Smooth muscle cell of the brain vasculature (primary cell): ENCODE measurements at places on chromosomes 3 and 15.

DNA sequence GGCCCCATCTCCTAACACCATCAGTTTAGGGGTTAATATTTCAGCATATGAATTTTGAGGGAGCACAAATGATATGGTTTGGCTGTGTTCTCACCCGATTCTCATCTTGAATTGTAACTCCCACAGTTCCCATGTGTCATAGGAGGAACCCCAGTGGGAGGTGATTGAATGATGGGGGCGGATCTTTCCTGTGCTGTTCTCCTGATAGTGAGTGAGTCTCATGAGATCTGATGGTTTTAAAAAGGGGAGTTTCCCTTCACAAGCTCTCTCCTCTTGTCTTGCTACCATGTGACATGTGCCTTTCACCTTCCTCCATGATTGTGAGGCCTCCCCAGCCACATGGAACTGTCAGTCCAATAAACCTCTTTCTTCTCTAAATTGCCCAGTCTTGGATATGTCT is 73.8 kb upstream of the TJP1 start:
- DNase-seq = no peak

- DNase-seq = no peak
These were observed 3.0 kb upstream of the SLC28A1 start for GRCh38 chr15:84881520-84881830.

GRCh38 chr3:42339321-42339720 is 71.1 kb downstream of the LYZL4 start:
- DNase-seq = no peak

GRCh38 chr3:76051145-76051544 is 265.8 kb upstream of the ZNF717 start:
- DNase-seq = no peak

DNA sequence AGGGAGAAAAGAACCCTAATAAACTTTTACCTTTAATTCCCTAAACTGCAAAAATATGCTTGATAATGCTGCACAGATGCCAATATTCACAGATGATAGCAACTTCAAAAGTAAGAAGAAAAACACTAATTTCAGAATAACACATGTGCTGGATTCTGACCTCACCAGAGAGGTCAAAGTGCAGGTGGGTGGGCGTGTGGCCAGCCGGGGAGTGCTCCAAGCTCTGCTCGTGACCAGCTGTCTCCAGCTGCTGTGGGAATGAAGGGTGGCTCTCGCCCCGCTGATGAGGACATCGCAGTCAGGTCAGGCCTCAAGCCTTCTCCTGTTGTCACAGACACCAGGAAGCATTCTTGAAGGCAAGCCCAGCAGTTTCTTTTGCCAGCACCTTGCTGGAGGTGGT is 57.1 kb downstream of the ADAMTS17 start:
- no peak for DNase-seq

DNA sequence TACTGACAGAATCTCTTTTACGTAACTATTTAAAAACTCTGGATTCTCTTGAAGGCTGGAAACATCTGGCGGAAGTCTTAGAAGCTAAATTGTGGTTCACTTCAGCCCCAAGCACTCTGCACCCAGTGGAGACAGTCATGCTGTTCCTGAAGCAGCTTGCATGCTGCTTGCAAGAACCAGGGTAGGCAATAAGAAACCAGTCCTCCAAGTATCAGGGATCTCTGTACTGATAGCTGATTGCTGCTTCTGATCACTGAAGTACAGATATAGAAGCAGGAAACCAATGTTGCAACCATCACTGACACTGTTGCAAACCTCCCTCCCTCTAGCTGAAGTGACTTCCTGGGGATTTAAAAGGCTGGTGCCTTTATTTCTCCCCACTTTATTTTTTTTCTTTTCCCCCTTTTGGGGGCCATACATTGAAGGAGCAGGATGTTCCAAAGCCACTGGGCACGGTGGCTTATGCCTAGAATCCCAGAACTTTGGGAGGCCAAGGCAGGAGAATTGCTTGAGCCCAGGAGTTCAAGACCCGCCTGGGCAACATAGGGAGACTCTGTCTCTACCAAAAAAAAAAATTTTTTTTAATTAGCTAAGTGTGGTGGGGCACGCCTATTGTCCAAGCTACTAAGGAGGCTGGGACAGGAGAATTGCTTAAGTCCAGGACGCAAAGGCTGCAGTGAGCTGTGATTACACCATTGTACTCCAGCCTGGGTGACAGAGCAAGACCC is 15.3 kb downstream of the SPCS1 start:
- DNase-seq = no peak

DNA sequence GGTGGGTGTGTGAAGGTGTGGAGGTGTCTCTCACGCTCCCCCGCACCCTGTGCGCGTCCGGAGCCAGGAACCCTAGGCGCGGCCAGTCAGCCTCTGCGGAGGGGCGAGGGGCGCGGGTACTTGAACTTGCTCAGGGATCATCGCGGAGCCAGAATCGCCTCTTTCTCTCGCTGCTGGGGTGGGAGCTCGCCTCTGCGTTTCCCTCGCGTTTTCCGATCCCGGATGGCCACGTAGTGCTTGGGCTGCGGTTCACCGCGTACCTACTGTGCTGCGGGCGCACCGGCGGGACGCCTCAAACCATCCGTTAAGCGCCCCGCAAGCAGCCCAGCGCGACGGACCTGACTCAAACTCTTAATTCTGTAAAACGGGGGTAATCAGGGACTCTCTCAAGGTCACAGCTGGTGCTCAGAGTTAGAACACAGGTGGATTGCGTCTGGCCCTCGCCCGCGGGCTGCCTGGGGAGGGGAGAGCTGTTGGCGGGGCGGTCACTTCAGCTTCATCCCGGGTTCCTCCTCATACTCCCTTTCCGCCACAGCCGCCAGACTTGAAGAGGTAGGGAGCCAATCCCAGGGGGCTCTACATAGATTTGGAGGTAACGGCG is 686 bp downstream of the MYRIP start:
- DNase-seq = no peak

- DNase-seq = no peak
These were observed 22.5 kb upstream of the MB21D2 start for GRCh38 chr3:192940129-192940528.

DNA sequence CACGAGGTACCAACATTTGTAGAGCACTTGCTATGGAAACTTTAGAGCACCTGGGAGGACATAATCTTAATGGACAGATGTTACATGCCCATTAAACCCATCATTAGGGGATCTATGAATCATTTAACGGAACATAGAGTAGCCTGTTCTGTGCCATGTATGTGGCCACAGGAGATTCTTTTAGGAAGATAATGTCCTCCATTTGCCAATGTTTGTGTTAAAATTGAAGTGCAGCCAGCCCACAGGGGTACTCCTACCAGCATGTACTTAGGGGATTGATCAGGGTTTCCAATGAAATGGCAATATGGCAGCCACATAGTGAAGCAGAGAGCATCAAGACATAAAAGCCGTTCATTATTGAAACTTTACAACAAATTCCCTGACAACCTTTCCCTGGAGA is 70.7 kb downstream of the TNIK start:
- DNase-seq = no peak

DNA sequence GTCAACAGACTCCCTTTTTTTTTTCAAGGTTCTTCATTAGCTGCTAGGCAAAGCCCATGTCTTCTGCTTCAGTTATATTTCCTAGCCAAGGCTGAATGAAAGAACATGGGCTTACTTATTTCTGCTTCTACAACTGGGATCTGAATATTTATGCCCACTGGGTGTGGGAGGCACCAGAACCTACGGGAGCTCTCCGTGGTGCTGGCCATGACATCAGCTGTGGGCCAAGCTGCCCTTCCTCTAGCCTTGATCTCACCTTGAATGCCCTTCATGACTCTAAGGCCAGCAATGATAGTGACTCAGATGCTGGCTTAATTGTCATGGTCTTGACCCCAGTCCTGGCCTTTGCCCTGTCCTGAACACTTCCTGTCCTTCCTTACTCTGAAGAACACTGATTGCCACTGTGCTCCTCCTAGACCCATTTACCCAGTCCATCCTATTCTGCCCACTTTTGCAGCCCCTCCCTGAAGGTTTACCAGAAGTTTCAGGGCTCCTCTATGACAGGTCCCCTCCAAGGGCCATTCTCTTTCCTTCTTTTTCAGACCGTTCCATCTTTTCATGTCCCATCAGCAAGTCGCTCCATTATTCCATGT is 32.8 kb upstream of the PRR20G start:
- no peak for DNase-seq

DNA sequence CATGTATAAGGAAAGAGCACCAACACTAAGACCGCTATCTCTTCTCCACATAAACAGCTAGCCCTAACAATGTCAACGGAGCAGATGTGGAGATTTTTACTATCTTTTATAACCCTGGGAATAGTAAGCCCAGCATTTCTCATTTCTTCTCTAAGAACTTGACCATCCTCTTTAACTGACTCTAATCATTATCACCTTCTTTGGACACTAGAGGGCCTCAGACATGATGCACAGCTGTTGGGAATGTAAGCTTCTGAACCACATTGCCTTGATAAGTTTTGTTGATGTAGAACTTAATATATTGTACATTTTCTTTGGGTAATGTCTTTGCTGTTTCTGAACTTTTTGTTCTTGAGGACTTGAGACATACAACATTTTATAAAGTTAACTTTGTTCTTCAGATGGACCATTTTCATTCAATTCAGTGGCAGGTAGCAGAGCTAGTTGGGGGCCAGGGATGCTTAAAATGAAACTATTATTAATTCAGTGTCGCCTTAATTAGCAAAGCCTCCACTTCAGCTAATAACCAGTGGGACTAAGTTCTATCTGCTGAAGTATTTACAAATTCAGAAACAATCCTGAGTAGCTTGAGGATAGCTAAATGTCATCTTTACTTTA is 9.6 kb upstream of the TAGLN3 start:
- DNase-seq = peak; percentile 53

- DNase-seq = no peak
These were observed 153.7 kb upstream of the HES1 start for GRCh38 chr3:193982258-193982659.

GRCh38 chr15:80966431-80967197 is 23.0 kb downstream of the MESD start:
- DNase-seq = no peak

GRCh38 chr3:99929745-99930139 is 112.1 kb downstream of the CMSS1 start:
- no peak for DNase-seq

DNA sequence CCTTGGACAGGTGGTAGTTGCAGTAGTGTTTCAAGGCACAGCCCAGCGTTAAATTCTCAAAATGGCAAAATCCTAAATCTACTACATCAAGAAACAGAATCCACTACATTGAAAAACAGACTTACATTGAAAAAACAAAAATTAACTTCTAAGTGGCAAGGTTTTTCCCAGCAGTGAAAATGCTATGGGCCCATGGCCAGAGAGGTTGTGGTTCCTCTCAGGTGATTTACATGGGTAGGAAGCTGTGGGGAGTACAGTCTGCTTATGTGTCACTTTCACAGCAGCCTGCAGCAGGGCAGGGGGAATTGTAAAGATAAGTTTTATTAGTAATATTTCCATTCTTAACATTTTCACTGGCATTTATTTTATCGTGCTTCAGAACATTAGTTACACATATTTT is 24.9 kb downstream of the TTC14 start:
- DNase-seq = no peak

DNA sequence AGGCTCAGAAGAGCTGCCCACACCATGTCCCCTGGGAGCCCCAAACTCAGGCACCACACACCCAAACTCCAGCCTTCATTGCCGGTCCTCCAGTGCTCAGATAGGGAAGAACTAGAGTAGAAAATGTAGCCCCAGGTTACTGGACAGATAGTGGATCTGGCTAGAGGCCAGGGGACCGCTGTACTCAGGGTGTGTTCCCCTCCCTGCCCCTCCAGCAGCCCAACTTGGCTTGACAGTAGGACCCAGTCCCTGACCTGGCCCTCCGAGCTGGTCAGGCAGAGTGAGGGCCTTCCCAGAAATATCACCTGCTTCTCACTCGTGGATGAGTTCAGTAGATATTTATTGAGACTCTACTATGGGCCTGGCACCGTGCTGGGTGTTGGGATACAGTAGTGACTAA is 100.0 kb downstream of the CORO2B start:
- no peak for DNase-seq

DNA sequence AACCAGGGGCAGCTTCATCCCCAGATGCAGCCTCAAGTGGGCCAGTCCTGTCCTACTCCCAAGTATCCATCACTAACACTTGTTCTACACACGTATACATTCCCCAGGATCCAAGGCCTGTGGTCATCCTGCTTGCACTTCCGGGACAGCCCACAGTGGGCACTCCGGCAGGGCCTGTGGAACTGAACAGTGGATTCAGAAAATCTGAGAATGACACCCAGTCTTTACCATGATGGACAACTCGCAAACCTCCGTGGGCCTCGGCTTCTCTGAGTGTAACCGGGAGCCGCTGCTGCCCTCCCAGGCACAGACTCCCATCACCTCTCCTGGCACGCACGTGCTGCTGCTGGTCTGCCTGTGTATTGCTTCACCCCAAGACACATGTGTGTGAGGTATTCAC is 59.6 kb downstream of the ATP10A start:
- no peak for DNase-seq

DNA sequence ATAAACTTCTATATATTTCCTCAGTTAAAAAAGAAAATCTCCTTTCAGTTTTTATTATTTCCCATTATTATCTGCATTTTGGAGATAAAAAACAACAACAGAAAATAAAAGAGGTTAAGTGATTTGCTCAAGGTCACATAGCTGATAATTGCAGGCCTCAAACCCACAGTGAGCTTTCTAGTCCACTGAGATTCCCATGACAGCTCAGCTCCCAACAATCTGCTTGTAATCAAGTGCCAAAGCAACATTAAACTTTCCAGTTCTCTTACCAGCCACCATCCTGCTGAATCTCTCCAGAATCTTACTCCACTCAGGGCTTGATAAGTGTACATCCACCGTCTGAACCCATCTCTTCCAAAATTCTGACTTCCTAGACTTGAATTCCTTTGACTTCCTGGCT is 318.2 kb upstream of the SEMA6D start:
- DNase-seq = no peak

GRCh38 chr3:152243721-152244516 is 24.8 kb upstream of the MBNL1 start:
- no peak for DNase-seq

GRCh38 chr3:192993411-192993810 is 75.8 kb upstream of the MB21D2 start:
- DNase-seq = no peak

DNA sequence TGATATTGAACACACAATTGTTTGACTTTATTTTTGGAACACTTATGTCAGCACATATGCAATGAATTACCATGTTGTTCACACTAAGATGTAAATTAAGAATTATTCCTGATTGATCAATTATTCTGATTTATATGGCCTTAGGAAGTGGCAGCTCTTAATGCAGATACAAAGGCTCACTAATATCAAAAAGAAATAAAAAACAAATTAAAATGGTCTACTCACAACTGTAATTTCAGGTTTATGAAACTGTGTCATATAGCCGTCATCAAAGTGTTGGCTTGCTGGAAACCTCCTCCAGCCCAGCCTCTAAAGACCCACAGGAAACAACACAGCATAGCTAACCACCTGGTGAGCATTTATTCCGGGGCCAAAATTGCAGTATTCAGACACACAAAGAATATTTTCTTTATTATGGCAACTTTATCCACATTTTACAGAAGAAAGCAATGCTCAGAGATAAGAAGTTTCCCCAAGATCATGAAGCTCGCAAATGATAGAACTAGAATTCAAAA is 33.4 kb downstream of the PDZRN3 start:
- no peak for DNase-seq

- no peak for DNase-seq
These were observed 29.8 kb upstream of the MUC13 start for GRCh38 chr3:124964387-124964786.

- no peak for DNase-seq
These were observed 218.8 kb downstream of the UBE2E2 start for GRCh38 chr3:23421811-23422516.

- DNase-seq = no peak
These were observed 950 bp upstream of the CNTN4 start for GRCh38 chr3:2097641-2098191.

GRCh38 chr3:71652781-71653413 is 69.4 kb upstream of the FOXP1 start:
- DNase-seq = peak; percentile 39
